HCT116 (cell line): ENCODE measurements at places on chromosomes 3 and 15.

DNA sequence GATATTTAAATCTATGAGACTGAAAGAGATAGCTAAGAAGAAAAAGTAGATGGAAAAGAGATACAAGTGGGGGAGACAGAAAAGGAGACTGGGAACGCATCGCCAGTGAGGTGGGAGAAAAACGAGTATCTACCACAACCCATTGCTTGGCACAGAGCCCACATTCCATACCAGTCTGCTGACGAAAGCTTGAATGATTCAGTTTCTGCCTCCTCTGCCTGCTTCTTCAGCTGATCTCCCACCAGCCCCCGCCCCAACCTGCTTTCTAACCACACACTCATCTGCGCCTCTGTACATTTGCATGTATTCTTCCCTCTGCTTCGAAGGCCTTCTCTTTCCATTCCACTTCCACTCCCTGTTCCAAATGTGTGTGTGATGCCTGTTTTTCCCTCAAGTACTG, 188.1 kb downstream of the USP13 start:
- no peaks in the 10 kb centered on the region for H3K27me3 ChIP-seq
- H3K27ac ChIP-seq: no peak overlapping the region
- no peaks in the 10 kb centered on the region for H3K4me1 ChIP-seq

DNA sequence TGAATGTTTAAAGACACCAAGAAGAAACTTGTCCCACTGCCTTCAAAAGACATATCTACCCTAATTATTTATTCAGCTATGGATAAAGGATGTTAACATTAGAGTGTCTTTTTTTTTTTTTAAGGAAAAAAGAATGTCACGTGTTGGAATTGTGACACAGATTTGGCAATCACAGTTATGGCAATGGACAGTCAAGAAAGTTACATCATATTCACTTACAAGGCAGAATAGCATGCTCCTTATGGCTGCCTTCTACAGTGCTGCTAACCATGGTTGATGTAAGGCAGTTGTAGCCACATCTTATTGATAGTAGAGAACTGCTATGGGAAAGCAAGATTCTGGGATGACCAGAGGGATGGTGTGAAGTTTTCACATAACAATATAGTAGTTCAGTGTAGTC, 128.8 kb upstream of the ZBTB20 start:
- H3K27me3 ChIP-seq: no peaks in the 10 kb centered on the region
- H3K27ac ChIP-seq: no peak overlapping the region
- no peak overlapping the region for H3K4me3 ChIP-seq
- no peaks in the 10 kb centered on the region for H3K36me3 ChIP-seq

GRCh38 chr3:114727373-114727772, 419.7 kb downstream of the ZBTB20 start:
- DNase-seq: no peak
- no peaks in the 10 kb centered on the region; the same call in 1 of the 2 replicates for H3K36me3 ChIP-seq
- peaks cover 25% of the 10 kb centered on the region for H3K4me1 ChIP-seq
- H3K4me3 ChIP-seq: no peak overlapping the region

DNA sequence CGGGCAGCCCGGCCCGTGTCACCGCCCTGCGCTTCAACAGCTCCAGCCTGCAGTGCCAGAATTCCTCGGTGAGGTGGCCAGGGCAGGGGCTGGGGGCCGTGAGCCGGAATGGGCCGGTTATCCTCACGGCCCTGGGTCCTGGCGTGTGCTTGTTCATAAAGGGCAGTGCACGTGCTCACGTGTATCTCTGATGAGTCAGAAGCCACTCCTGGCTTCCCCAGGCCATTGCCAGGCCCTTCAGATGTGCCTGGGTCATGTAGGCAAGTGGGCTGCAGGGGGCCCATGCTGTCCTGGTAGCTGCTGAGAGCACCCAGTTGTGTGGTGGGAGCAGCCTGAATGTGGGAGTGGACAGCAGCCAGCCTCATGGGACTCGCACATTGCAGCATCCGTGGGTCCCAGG, 29.2 kb downstream of the PLXNA1 start:
- no peak overlapping the region for H3K27ac ChIP-seq
- DNase-seq: no peak
- H3K4me3 ChIP-seq: no peak overlapping the region
- no peaks in the 10 kb centered on the region for H3K4me1 ChIP-seq

- H3K36me3 ChIP-seq: no peaks in the 10 kb centered on the region
- no peak for DNase-seq
- no peaks in the 10 kb centered on the region for H3K27me3 ChIP-seq
- no peaks in the 10 kb centered on the region for H3K4me1 ChIP-seq
These were observed 79.3 kb upstream of the SKOR1 start for GRCh38 chr15:67746022-67746421.

DNA sequence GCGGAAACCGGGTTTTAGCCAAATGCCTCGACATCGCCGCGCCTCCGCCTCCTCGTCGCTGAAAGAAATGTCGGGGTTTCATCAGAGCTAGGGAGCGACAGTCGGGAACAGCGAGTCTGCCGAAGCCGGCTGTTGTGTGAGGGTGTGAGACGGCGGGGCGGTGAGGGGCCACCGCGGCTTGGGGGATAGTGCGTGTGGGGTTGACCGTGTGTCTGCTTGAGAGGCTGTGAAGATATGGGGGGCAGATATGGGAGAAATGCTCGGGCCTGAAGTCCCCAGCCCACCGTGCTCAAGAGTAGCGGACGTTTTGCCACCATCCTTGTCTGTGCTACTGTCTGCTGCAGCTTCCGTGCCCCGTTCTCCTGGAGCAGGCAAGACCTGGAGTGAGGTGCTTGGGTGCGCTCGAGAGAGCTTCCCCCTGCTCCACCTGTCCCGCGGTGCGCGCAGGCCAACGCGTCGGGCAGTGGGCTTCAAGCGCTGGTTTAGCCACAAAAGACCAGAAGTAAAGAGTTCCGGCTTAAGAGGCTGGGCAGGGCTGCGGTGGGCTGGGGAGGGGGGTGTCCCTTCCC, 716 bp upstream of the ISLR2 start:
- DNase-seq: no peak
- H3K4me3 ChIP-seq: no peak overlapping the region
- H3K36me3 ChIP-seq: no peaks in the 10 kb centered on the region
- H3K4me1 ChIP-seq: peaks cover 9% of the 10 kb centered on the region

GRCh38 chr3:13123765-13124164, 50.5 kb upstream of the IQSEC1 start:
- no peak overlapping the region for H3K27ac ChIP-seq
- no peaks in the 10 kb centered on the region for H3K36me3 ChIP-seq
- H3K4me3 ChIP-seq: no peak overlapping the region
- H3K27me3 ChIP-seq: no peaks in the 10 kb centered on the region

DNA sequence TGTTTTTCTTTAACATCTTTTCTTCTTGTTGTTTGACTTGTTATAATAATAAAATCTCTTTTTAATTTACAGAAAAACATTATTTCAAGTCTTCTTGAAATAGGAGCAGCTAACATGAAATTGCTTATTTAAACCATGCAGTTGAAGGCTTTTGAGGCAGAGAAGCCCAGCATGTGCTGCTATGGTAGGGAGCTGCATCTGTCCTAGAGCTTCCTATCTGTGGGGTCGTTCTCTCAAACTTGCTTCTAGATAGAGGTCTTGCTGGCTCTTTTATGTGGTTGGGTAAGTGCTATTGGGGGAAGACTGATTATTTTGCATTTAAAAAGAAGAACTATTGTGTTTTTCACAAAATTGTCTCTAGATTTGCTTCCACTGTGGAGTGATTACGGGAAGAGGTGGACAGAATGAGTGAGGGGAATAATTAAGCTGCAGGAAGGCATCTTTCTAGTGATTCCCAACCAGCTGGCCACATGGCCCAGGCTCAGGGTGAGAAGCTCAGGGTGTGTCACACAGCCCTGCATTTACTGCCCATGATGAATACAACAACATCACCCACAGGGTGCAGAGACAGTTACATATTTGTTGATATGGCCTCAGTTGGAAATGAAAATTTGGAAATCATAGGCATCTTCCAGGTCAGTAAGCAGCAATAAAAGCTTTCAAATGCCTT, 98.7 kb downstream of the CHST2 start:
- H3K36me3 ChIP-seq: no peaks in the 10 kb centered on the region
- no peak for DNase-seq
- no peaks in the 10 kb centered on the region for H3K4me1 ChIP-seq
- no peaks in the 10 kb centered on the region for H3K27me3 ChIP-seq

DNA sequence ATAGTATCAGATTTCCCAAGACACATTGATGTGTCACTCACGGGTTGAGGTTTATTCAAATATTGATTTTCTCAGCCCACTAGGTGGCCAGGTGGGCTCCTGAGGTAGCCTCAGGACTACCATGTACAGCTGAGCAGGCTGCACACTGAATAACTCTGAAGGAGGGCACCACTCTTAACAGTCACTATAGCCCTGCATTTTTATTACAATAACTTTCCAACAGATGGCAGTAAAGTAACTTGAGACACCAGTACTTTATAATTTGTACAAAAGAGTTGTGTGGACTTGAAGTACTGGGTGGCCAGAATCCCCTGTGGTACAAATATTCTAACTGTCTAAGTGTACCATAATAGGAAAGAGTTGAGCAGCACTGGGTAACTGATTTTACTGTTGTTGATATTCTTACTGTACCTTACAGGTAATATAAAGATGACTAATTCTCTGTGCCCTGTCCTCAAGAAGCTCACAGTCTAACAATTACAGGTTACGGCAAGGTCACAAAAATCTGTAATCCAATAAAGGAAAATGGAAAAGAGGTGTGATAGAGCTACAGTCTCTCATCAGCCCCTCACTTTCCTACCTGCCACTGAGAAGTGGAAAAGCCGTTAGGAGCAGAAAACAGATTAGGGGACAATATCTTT, 76.0 kb downstream of the ETFA start:
- no peaks in the 10 kb centered on the region for H3K4me1 ChIP-seq
- no peaks in the 10 kb centered on the region for H3K36me3 ChIP-seq
- H3K27me3 ChIP-seq: no peaks in the 10 kb centered on the region
- H3K27ac ChIP-seq: no peak overlapping the region
- peak; percentile 19 for DNase-seq

DNA sequence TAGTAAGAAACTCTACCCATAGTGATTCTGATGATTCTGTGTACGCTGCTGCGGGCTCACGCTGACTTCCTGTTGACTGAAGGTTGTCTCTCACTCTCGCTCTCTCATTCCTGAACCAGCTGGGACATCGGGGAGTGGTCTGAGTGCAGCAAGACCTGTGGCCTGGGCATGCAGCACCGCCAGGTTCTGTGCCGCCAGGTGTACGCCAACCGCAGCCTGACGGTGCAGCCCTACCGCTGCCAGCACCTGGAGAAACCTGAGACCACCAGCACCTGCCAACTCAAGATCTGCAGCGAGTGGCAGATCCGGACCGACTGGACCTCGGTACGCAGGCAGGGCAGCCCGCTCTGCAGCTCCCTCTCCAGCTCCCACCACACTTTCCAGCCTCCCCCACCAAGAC, 63.6 kb upstream of the NR2E3 start:
- peaks cover 35% of the 10 kb centered on the region for H3K4me1 ChIP-seq
- no peaks in the 10 kb centered on the region for H3K27me3 ChIP-seq
- DNase-seq: no peak
- no peaks in the 10 kb centered on the region for H3K36me3 ChIP-seq

DNA sequence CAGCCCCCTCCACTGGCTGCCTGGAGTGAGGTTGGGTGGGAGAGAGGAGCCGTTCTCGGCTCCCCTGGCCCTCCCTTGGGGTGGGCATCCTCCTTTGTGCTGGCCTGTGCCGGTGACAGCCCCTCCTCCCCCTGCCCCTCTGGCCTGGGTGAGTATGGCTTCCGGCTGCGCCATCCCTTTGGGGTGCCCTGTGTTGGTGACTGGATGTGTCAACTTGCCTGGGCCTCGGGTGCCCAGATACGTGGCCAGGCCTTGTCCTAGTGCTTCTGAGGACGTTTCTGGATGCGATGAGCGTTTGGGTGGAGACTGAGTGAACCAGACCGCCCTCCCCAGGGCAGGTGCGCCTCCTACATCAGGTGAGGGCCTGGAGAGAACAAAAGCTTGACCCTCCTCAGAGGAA, 59.7 kb downstream of the PLXNA1 start:
- no peaks in the 10 kb centered on the region for H3K36me3 ChIP-seq
- H3K4me3 ChIP-seq: no peak overlapping the region
- no peak overlapping the region for H3K27ac ChIP-seq
- peaks cover 30% of the 10 kb centered on the region for H3K4me1 ChIP-seq

GRCh38 chr3:116140100-116140689, 305.1 kb downstream of the LSAMP start:
- no peaks in the 10 kb centered on the region for H3K27me3 ChIP-seq
- no peaks in the 10 kb centered on the region for H3K4me1 ChIP-seq
- DNase-seq: peak; percentile 12

DNA sequence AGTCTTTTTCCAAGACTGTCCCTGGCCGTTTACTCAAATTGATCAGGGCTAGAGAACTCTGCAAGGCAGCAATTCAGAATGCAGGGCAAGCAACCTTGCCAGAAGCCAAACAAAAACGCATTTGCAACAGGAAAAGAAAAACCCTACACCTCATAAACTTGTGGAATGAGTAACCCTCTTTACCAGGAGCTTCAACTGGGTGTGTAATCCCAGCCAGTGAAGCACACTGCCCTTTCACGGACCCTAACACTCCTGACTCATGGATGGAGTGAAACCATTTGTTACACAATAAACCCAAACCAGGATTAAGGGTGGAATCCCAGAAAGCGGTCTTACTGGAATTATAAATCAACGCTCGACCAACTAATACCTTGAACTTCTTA, 14.8 kb upstream of the LDHAL6B start:
- H3K27ac ChIP-seq: peak overlapping the region; percentile 35; the same call in 1 of the 2 replicates
- DNase-seq: peak; percentile 55
- peaks cover 9% of the 10 kb centered on the region; the same call in 1 of the 2 replicates for H3K36me3 ChIP-seq
- H3K4me3 ChIP-seq: no peak overlapping the region
- peaks cover 6% of the 10 kb centered on the region for H3K4me1 ChIP-seq
- H3K27me3 ChIP-seq: no peaks in the 10 kb centered on the region

DNA sequence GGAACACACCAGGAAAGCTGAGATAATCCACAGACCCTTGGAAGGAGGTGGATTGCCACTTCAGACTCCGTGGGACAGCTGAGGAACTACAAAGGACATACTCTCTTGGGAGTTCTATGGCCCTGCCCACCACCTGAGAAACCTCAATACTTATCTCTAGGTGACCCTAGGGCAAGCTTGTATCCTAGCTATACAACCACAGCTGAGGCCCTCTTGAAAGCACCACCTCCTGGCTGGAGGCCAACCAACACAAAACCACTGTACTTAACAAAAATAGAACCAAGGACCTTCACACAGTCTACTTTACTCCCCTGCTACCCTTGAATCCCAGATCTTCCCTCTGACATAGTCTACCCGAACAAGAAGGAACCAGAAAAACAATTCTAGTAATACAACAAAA, 60.7 kb upstream of the TRIM42 start:
- 0 out of 2 replicates have a peak, but pooled peaks cover 4% of the 10 kb centered on the region for H3K27me3 ChIP-seq
- no peak overlapping the region for H3K4me3 ChIP-seq
- DNase-seq: no peak
- no peaks in the 10 kb centered on the region for H3K36me3 ChIP-seq
- no peak overlapping the region for H3K27ac ChIP-seq
